ENCODE measurements at places on chromosomes 5 and 9.

- no peak for DNase-seq
These were observed 18.1 kb downstream of the NR6A1 start for GRCh38 chr9:124752967-124753366.

- DNase-seq, result no peak
These were observed 15.7 kb downstream of the SCGB3A1 start for GRCh38 chr5:180575571-180575970.

DNA sequence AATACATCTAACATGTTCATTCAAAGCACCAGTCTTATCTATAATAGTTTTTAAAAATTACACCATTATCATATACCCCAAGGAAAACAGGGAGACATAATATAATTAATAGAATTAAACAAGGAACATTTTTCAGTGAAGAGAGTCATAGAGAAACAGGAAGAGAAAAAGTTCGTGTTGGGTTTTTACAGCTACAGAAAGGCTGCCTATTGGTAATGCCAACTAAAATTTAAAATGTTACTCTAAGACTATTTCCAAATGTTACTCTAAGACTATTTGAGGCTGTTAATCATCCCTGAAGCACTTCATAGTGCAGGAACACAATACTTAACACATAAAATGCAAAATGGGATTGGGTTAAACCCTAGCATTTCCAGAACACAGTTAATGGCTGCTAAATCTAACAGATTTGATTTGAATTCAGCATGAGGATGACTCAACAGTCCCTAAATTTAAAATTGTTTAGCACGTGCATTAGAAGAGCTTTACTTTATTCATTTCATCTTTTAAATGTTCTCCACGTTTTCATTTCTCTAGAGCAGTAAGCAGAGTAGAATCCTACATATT is 54.5 kb downstream of the OXCT1 start:
- no peak for DNase-seq

DNA sequence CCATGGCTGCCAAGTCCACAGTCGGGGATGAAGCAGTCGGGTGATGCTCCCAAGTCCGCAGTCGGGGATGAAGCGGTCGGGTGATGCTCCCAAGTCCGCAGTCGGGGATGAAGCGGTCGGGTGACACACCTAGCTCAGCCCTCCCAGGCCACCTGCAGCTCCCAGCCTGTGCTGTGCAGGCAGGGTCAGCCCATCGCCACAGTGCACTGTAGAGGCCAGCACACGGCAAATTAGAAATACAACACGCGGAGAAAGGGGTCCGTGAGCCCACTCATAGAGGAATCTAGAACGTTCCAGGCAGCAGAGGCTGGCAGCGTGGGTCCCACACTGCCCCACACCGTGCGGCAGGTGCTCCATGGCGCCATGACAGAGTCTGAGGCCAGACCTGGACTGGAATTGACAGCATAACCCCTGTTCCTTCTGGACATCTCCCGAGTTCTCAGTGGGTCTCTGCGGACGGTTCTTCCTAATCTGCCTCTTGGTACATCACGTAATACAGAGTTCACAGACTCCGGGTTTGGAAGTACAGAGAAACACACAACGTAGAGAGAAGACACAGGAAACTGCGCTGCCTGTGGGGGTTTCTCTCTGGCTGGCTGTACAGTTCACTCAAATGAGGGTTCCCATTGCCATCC is 7.7 kb upstream of the EXOC3 start:
- no peak for DNase-seq

DNA sequence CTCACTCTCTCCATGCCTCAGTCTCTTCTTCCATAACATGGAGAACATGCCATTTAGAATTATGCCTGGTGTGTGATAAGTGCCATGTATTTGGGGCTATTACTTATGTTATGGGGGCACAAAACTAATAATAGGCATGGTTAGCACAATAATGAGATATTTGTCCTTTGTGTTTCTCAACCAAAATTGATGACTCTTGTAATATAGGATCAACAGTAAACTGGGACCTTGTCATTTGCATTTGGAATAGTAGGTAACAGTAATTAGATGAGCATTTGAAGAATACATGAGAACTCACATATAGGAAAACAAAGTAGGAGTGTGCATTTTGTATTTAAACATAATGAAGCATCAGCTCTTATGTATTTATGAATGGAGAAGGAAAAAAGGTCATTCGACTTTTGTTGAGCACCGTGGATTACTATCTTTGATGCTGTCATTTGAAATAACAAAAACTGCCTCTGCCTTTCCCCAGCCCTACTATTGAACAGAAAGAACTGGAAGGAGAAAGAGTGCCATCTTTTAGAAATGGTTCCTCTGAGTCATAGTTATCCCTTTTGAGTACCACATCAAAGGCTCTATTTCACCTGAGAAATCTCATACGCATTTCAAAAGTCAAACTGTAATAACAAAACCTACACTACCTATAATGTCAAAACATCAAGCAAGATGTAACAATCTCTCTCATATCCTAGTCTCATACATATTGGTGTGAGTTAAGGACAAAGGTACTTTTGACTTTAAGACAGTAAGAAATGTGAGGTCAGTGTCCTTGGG is 655.2 kb downstream of the PDE4D start:
- no peak for DNase-seq

DNA sequence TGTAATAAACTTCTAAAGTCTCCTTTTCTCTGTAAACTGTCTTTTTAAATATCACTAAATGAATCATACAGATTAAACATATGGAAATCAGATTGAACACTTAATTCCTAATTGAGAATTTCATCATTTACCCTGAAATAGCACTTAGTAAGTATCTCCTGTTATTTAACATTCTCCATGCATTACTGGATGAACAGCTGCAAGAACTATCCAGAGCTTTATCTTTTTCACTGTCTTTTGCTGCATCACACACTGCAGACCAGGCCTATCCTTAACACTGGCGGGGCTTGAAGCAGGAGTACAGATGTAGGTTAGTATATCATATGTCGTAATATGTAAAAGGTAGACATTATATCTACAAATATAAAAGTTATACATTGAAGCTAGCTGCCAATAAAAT is 108.7 kb upstream of the EFNA5 start:
- DNase-seq, result no peak

GRCh38 chr5:61910771-61911170 is 395.2 kb upstream of the KIF2A start:
- no peak for DNase-seq

DNA sequence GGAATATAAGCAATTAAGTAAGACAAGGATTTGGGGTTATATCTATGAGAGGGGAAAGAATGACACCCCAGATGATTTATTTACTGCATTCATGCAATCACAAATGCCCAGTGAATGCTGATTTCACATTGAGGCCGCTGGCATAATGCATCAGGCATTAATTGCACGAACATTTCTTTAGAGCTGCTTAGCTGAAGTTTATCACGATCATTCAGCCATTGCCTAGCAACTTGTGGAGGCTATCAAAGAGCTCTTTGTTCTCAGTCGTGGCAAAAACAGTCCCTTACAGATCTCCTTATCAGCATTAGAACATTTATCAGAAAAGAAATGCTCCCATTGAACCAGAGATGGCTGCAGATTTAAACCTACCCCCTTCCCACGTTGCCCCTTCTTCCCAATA is 88.7 kb upstream of the PRRC1 start:
- no peak for DNase-seq

DNA sequence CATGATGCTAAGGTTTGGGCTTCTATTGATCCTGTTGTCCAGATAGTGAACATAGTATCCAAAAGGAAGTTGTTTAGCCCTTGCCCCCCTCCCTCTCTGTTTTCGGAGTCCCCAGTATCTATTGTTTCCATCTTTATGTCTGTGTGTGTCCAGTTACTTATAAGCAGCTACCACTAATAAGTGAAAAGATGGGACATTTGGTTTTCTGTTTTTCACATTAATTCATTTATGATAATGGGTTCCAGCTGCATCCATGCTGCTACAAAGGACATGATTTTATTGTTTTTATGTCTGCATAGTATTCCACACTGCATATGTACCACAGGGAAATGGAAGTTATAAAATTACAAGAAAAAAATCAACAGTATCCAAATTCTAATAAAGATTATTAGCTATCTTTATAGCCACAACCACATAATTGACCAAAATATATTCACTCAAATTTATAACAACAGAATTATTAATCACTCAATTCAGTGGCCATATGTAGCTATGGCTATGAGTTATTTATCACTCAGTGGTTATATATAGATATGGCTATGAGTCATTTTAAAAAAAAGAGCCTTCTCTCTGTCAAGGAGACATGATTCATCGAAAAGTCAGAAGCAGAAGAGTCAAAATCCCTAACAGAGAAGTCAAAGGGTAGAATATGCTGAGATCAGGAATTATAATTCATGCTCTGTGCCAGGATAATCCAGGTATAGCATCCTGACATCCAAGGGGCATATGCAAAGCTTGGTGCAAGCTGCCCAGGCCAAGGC is 367.5 kb downstream of the DEPDC1B start:
- DNase-seq, result no peak

DNA sequence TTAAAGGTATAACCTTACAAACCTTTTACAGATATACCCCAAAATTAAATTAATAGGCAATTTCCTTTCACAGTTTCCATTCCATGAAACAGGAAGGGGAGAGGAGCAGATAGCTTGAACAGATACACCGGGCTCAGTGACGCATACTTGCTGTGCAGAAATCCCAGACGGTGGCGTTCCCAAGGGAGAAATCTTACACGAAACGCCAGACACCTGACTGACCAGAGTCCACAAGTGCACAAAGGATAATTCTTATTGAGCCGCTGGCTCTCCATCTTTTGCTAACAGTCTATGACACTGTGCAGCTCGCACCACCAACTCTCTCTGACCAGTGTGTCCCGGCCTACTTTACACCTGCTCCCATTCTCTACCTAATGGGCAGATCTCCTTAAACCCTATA is 37.4 kb downstream of the PTCH1 start:
- DNase-seq, result no peak

All from ecto neural progenitor cell (in vitro differentiated cells).